Posterior cingulate gyrus (tissue), 11 donors: ENCODE measurements at places on chromosomes 4 and X.

DNA sequence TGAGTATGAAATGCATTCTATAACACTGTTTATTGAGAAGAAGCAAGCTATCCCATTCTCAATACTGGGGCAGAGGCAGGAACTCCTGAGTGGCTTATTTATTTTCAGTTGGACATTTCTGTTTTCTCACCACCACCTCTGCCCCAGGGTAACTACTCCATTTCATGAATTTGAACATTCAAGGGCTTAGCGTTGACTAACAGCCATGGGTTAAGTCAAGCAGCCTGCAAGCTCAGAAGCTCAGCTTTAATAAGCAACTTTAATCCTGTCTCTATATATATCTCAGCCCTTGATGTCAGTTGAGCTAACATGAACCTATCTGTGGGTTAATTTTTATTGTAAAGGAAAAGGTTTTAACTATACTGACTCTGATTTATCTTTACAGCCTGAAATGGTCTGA, 93.8 kb downstream of the MBNL3 start:
- DNase-seq, result no peak

DNA sequence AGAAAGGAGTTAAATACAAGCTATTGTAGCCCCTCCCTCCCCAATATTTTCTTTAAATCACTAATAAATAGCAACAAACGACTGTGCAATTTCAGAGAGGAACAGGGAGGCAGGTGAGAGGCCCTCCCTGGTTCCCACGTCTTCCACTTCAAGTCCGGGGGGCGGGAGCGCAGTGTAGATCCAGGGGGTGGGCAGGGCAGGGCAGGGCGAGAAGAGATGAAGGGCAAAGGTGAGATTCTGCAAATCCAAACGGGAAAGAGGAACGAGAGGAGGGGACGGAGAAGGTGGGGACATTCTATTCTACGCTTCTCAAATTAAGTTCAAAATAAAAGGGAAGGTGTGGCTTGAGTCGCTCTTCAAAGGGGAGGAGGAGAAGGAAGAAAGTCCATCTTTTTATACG, 6.8 kb downstream of the NKX6-1 start:
- no peak for DNase-seq

GRCh38 chr4:22363036-22363435, 152.8 kb downstream of the ADGRA3 start:
- no peak for DNase-seq

DNA sequence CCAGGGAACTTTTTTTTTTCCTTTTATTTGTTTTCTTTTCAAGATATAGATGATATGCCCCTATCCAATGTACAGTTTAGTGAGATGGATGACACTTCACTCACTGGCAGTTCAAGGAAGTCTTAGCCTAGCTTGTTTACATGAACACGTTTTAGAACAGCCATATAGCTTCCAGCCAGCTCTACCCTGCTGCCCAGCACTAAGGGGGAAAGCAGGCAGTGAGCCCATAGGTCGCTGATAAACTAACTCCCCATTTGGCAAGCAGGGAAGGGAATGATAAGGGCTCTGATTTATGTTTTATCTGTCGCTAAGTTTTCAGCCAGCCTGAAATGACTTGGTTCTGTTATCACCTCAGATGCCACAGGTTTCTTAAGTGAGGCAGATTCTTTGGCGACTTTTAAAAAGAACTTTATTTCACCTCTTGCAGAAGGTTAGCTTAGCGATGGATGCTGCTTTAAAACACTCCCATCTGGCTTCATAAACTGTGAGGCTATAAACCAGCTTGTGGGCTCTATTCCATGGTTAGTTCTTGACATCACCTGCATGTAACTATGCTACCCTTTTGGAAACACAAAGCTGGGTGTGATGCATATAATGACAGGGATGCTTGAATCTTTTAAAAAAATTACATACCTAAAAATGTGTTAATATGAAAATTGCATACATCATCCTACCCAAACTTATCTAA, 348.4 kb downstream of the FBXO8 start:
- DNase-seq, result no peak

DNA sequence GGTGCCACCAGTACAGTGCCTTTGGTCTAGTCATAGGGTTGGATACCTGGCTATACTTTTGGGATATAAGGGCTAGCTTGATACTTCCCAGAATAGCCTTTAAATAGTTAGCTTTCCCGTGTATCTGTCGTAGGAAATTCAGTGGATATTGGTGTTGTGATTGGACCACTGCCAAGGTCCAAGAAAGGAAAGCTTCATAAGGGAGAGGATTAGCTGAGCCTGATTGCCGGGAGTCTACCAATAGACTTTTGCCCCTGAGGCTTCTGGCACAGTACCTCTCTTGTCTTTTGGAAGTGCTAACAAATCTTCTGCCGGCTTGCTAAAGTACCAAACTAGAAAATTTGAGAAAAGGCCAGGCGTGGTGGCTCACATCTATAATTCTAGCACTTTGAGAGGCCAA, 350.6 kb downstream of the CHIC1 start:
- DNase-seq, result no peak

DNA sequence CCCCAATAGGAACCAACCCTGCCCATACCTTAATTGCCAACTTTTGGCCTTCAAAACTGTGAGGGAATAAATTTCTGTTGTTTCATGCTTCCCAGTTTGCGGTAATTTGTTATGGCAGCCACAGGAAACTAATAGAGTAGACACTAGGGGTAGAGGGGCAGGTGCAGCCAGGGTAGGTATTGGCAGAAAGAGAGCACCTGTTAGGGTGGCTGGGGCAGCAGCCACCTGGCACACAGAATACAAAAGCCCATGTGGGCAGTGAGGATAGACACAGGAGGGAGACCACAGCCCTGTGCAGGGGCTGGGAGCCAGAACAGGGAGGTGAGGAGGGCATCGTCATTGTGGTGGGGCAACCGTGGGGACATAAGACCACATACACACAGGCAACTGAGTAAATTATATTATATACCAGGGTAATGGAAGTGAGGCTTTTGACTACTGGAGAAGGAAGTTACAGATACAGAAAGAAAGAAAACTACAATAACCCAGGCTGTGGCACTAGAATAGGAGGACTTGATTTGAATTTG, 28.2 kb downstream of the IRF2 start:
- no peak for DNase-seq
